ENCODE measurements at places on chromosomes 11 and 22. TPM values are rescaled to one million over a fixed set of nuclear protein-coding genes. Genes with fewer than 3 reads are reported as not detected.

The TSPAN32 gene
- 2.5 TPM for total RNA-seq

The WNT11 gene
- total RNA-seq, result 8.8 TPM

The MMP27 gene
- total RNA-seq, result not detected

The TMEM121B gene
- total RNA-seq, result 0.49 TPM

The MYRF gene
- 6.4 TPM for total RNA-seq

The RGL4 gene
- 0.21 TPM for total RNA-seq

The MRGPRX3 gene
- not detected for total RNA-seq

All from uterus (tissue), 4 donors.